ENCODE measurements at places on chromosomes 6 and 20.

GRCh38 chr6:5732496-5732895 is 274.2 kb downstream of the NRN1 start:
- DNase-seq, result no peak

DNA sequence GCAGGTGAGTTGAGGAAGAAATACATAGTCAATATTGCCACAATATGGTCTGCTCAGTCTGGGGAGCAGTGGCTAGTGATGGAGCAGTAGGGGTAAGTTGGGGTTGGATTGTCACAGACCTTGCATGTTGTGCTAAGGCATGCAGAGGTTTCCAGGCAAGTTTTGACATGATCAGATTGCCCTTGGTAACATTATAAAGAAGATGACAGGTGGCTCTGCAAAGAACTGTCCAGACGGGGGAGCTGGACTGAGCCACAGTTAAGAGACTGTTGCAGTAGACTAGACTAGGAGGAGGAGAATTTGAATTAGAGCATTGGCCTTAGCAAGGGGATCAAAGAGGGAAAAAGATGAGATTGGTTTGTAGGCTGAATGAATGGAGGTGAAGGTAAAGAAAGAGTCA is 23.4 kb downstream of the ATRN start:
- no peak for DNase-seq

- DNase-seq, result no peak
These were observed 4.4 kb upstream of the OLIG3 start for GRCh38 chr6:137498481-137499190.

GRCh38 chr20:35490736-35491181 is 35.4 kb downstream of the CEP250 start:
- DNase-seq, result no peak

GRCh38 chr6:47023573-47023972 is 18.6 kb downstream of the ADGRF1 start:
- no peak for DNase-seq

DNA sequence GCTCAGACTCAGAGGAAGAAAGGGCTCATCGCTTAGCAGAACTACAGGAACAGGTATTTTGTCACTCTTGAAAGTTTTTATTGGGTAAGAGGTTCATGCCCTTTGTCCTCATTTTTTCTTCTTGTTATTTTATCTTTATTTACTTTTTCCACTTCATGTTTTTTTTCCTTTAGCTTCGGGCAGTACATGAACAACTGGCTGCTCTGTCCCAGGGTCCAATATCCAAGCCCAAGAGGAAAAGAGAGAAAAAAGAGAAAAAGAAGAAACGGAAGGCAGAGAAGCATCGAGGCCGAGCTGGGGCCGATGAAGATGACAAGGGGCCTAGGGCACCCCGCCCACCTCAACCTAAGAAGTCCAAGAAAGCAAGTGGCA is 9.5 kb downstream of the BRD2 start:
- DNase-seq, result no peak
